ENCODE measurements at places on chromosomes 5 and 9. TPM values are rescaled to one million over a fixed set of nuclear protein-coding genes. Genes with fewer than 3 reads are reported as not detected.

GRCh38 chr5:14168144-14168792 is 25.1 kb downstream of the TRIO start:
- no peak for DNase-seq

Gene STK32A
- total RNA-seq = 0.36 TPM

GRCh38 chr5:67163863-67164595 is 32.6 kb downstream of the CD180 start:
- DNase-seq = no peak

Gene NR6A1
- total RNA-seq = 0.58 TPM

- no peak for DNase-seq
Observed at GRCh38 chr9:99855467-99856176, 33.9 kb downstream of the NR4A3 start.

Gene PLAC8L1
- not detected for total RNA-seq

Gene CTNNA1
- 117 TPM for total RNA-seq

Gene TMEM174
- not detected for total RNA-seq

DNA sequence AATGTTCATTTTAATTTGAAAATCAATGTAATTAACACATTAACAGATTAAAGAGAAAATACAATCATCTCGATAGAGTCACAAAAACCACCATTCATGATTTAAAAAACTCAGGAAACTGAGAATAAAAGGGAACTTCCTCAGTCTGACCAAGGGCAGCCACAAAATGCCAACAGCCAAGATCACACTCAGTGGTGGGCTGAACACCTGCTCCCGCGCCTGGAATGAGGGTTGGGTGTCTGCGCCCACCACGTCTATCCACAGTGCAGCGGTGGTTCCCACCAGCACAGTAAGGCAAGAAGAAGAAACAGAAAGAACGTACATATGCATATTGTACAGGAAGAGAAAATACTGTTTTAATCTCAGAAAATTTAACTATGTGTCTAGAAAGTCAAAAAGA is 11.7 kb upstream of the NSMF start:
- DNase-seq = no peak

DNA sequence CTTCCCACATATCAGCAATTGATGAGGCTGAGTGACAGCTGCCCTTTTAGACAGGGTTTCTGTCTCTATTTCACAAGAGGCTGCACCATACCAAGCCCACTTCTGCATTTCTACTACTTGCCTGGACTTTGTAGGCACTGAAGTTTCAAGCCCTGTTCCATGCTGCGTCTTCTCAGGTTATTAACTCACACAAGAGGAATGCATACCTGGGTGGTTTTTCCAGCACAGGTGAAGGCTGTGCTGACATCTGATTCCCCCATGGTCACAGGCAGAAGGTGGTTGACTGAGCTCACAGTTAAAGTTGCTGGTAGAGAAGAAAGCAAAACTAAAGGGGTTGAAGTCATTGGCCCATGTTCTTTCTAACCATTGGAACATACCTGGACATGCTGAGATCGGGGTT is 86.6 kb downstream of the MAMDC2 start:
- no peak for DNase-seq

DNA sequence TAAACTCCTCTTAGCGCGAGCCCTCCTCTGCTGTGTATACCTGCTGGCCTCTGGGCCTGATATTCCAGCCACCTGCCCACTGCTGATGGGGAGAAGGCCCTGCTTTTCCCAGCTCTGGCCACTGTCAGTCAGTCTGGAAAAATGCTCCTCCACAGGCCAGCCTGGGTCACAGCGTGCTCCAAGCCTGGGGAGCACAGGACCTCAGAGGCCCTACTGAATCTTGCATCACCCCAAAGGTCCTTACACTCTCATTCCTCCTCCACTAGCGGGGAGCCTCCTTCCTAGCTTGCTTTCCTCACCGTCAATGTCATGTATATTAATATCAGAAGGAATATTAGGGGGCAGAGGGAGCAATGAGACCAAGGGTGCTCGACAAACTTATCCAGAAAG is 73.7 kb downstream of the SHB start:
- DNase-seq = no peak

Gene ADAMTS16
- total RNA-seq = not detected

Gene CARD9
- total RNA-seq = 0.51 TPM

GRCh38 chr5:132093271-132093670 is 19.7 kb downstream of the CSF2 start:
- DNase-seq = no peak

- DNase-seq = no peak
Observed at GRCh38 chr5:113162208-113162607, 185.6 kb downstream of the DCP2 start.

Gene STING1
- total RNA-seq = 10.3 TPM

Gene GZMA
- total RNA-seq = not detected

Gene SLC25A2
- total RNA-seq = not detected

Gene CCDC152
- total RNA-seq = 0.13 TPM

Gene SLC36A3
- not detected for total RNA-seq

DNA sequence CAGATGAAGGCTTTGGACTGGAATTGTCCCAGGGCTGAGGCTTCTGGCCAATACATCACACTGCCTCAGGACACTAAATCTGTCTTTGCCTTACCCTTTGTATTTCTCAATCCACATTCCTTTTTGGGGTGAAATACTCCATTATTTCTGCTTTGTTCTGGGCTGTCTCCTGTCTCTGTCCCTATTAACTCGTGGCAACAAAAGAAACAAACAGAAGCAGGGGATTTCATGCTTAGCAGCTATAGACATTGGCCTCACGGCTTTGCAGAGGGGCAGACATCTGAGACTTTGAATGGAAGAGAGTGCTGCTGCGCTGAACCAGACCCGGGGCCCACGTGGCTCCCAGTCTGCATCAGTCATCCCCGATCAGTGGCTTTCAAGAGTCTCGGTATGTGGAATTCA is 129.7 kb downstream of the ARL15 start:
- no peak for DNase-seq

Gene CCIN
- total RNA-seq = not detected

DNA sequence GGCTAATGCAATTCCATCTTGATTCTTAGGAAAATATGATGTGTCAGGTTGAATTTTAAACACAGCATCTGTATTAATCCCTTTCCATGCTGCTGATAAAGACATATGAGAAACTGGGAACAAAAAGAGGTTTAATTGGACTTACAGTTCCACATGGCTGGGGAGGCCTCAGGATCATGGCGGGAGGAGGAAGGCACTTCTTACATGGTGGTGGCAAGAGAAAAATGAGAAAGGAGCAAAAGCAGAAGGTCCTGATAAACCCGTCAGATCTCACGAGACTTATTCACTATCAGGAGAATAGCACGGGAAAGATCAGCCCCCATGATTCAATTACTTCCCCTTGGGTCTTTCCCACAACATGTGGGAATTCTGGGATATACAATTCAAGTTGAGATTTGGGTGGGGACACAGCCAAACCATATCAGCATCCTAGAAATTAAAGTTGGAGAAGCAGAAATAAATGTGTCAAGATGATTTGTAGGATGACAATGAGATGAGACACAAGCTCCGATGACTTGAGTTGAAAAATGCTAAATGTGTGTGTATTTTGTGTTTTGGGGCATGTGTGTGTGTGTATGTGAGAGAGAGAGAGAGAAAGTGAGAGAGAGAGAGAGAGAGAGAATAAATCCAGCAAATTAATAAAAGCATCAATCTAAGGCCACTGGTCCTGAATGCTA is 48.5 kb upstream of the ANKRD55 start:
- no peak for DNase-seq

DNA sequence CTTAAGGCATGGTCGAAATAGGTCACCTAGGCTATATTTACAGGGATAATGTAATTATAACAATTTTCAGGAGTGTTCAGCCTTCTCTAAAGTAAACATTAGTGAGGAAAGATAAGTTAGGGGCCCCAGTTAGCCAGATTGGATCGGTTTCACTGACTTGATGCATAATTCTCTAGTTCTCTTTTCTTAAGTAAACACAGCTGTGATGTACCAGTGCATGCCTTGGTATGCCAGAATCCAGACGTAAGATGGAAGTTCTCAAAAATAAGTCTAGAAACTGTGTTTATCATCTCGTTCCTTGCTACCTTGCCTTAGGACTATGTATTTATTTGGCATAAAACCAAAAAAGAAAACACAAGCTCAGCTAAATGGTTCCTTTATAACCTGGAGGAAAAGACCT is 442.2 kb upstream of the CLINT1 start:
- no peak for DNase-seq

- no peak for DNase-seq
Observed at GRCh38 chr5:65926893-65927292, 518 bp downstream of the ERBIN start.

DNA sequence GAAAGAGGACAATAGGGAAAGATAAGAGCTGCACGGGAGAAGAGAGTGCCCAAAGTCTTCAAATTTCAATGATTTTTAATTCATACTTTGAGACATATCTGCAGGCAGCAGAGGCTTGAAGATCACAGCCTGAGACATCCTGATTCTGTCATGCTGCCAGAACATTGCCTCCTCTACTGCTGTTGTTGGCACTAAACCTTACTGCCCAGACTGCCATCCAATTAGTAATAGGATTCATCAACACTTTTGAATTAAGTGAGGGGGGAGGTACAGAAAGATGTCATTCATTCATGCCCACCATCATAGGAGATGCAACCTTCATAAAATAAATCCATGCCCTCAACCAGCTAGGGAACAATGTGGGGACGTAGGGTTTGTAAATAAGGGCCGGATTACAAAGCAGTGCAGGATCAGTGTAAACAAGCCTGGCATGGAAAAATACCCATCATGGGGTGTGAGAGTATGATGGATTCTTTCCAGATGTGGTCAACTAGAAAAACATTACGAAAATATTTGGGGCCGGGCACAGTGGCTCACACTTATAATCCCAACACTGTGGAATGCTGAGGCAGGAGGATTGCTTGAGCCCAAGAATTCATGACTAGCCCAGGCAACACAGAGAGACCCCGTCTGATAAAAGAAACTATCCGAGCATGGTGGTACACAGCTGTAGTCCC is 122.1 kb upstream of the DAPK1 start:
- DNase-seq = no peak

Gene CKS2
- 7.0 TPM for total RNA-seq

- no peak for DNase-seq
Observed at GRCh38 chr9:118686959-118687358, 682.3 kb downstream of the BRINP1 start.

DNA sequence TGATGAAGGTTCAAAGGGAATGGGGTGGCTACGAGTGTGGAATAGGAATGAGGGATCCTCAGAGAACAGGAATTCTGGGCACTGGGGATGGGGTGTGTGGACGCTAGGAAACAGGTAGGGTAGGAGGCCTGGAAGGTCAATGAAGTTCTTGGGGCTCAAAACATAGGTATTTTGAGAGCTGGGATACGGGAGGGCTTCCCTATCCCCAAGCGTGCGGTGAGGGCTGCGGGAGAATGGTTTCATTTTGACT is 718 bp downstream of the QSOX2 start:
- no peak for DNase-seq

Gene SLC6A19
- not detected for total RNA-seq

DNA sequence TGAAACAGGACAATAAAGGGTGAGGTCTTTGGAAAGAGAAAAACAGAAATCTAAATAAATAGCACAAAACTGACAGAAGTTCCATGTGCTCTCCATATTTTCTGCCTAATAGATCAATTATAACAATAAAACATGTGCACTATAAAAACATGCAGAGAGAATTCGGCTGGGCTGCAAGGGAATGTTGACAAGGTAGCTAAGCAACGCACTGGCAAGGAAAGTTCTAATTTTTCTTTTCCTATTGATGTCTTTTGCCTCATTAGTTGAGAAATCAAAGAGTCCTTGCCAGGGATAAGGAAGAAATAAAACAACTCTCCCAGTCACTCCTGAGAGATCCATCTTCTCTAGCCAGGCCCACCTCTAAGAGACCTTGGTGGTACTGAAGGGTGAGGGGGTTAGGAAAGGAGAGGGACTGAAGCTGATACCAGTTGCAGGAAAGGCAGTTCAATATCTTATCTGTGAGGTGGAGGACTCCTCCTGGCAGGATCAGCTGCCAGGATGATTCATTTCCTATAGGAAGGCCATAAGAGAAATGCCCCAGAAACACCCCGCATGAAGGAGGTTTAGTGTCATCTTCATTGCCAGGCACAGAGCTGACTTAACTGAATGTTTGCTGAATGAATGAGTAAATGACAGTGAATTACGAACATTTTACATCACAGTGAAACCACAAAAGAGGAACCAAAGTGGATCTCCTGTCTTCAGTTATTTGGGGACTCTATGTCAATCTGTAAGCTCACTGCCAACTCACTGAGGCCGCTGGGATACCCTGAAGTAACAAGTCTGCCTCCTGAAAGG is 63.7 kb upstream of the IFNK start:
- DNase-seq = no peak

Gene ARHGEF39
- not detected for total RNA-seq

DNA sequence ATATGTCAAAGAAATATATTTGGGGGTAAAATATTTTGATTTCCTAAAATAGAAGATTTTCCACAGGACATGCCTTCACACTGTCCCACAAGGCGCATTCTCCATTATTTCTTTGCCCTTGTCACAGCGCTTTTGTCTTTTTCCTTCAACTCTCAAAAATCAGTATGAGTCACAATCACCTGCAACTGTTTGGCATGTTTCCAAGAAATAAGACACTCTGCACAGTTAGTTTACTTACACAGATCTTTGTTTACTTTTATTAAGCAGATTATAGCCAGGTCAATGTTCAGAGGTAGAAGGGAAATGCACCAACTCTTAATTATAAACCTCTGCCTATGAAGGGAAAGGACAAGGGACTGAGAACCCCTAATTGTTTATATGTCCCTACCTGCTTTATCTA is 9.5 kb downstream of the CEMIP2 start:
- peak; percentile 18 for DNase-seq

DNA sequence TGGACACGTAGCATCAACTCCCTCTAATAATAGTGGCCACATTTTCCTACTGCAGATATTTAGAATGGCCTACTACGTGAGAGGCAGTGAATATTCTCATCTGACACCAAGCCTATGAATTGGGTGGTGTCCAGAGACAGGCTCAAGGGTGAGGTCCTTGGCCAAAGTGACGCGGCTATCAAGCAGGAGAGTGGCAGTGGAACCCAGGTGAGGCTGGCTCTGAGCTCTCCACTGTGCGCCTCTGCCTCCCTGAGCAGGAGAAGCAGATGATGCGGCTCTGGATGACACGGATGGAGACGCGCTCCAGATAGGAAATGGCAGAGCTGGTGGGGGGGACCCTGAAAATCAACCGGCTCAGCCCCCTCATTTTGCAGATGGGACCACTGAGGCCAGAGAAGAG is 69.7 kb downstream of the CFAP77 start:
- DNase-seq = no peak
